Activated CD4-positive, alpha-beta memory T cell treated with anti-CD3 and anti-CD28 coated beads for 36 hours (primary cell): ENCODE measurements at places on chromosomes 16 and 17. TPM values are rescaled to one million over a fixed set of nuclear protein-coding genes. Genes with fewer than 3 reads are reported as not detected.
A peak's percentile ranks its signal among the peaks of the same experiment; 100 is the strongest.

The NUPR1 gene
- not detected for total RNA-seq

The KRTAP4-6 gene
- total RNA-seq = not detected

The NOG gene
- 0.12 TPM for total RNA-seq

The KRTAP1-5 gene
- total RNA-seq = not detected

The CES5A gene
- not detected for total RNA-seq

The PYY gene
- total RNA-seq = not detected

The SDK2 gene
- 0.05 TPM for total RNA-seq

GRCh38 chr16:55513616-55514015 is 4.7 kb downstream of the LPCAT2 start:
- no peak for DNase-seq

- DNase-seq = no peak
Measured at GRCh38 chr16:27149986-27150385, 53.3 kb upstream of the KDM8 start.

- DNase-seq = no peak
Measured at GRCh38 chr17:32124985-32125847, 17.1 kb upstream of the RHOT1 start.

DNA sequence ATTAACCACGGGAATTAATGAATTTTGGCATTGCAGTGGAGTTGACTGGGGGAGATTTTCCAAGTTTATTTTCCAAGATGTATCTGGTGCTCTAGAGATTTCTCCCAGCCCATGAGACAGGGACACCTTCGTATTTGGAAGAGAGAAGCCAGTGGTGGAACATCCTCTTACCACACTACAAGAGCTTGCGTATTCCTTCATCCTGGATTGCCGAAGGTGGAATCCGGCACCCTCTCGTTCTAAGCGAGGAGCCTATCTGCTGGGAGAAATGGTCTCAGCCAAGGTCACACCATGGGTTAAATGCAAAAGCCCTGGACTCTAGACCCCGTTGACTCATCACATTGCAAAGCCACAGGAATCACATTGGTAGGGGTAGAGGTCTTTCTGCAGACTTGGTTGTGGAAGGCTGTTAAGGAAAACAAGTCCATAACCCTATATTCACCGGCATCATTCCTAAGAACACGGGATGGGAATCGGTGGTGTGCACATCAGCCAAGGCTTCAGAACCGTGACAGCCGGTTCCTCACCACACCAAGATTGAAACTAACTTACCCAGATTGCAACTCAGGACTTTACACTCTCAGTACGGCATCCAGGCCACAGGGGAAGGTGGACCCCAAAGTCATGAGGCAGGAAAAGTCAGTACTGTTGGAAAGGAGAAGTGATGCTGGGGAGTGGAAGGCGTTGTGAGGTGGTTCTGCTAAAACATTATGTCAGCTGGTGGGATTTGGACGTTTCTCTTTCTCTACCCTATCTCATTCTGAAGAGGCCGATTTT is 259.8 kb downstream of the CPPED1 start:
- no peak for DNase-seq

GRCh38 chr16:1057252-1057932 is 15.2 kb upstream of the SSTR5 start:
- DNase-seq = peak; percentile 71

- DNase-seq = no peak
Measured at GRCh38 chr17:34173241-34173640, 81.8 kb upstream of the CCL2 start.

DNA sequence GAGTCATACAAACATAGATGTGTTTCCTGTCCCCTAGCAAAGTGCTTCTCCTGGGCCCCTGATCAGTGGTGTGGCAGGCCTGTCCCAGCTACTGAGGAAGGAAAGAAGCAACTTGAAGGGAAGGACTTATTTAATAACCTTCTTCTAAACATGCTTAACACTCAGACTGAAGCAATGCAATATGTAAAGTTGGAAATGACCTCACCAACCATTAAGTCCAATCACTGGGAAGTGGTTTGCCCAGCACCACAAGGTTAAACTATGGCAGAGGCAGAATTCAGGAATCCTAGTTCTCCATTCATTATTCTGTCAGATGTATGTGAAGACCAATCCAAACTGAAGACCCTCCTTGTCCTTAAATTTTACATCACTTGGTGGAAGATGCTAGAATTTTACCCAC is 39.1 kb downstream of the CENPV start:
- DNase-seq = no peak

DNA sequence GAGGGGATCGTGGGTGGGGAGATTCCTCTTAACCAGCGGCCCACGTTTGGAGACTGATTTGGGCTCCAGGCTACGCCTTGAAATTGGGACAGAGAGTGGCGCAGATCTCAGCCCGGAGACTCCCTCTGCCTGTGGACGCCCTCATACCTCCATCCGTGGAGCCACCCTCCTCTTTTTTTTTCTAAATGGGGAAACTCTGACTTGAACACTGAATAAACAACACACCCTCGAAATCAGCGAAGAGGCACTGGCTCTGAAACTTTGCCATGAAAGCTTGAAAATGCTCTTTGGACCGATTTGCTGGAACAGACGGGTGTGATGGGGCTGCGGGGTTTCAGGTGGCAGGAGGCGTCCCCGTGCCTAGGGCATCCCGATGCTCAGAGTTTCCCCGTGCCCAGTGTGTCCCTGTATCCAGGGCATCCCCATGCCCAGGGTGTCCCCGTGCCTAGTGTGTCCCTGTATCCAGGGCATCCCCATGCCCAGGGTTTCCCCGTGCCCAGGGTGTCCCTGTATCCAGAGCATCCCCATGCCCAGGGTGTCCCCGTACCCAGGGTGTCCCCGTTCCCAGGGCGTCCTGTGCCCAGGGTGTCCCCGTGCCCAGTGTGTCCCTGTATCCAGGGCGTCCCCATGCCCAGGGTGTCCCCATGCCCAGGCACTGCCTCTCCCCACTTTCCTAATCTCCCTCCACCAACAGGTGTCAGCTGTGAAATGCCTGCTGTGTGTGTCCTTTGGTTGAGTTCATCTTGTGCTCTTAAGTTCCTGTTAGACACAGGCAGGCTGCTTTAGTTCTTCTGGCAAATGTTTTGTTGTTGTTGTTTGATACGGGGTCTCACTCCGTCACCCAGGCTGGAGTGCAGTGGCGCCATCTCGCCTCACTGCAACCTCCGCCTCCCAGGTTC is 187.0 kb downstream of the SEC14L1 start:
- peak; percentile 4 for DNase-seq

- no peak for DNase-seq
Measured at GRCh38 chr17:48717367-48718226, 4.7 kb downstream of the PRAC1 start.

- no peak for DNase-seq
Measured at GRCh38 chr17:1709403-1709951, 700 bp downstream of the TLCD2 start.

GRCh38 chr17:29930409-29931010 is 482 bp upstream of the SSH2 start:
- no peak for DNase-seq
